Stimulated activated CD4-positive, alpha-beta T cell treated with anti-CD3 and anti-CD28 coated beads, Interleukin-1b, Interleukin-23, amount 100 ng/mL, for 4 hours (primary cell): ENCODE measurements at places on chromosomes 11 and 22.

DNA sequence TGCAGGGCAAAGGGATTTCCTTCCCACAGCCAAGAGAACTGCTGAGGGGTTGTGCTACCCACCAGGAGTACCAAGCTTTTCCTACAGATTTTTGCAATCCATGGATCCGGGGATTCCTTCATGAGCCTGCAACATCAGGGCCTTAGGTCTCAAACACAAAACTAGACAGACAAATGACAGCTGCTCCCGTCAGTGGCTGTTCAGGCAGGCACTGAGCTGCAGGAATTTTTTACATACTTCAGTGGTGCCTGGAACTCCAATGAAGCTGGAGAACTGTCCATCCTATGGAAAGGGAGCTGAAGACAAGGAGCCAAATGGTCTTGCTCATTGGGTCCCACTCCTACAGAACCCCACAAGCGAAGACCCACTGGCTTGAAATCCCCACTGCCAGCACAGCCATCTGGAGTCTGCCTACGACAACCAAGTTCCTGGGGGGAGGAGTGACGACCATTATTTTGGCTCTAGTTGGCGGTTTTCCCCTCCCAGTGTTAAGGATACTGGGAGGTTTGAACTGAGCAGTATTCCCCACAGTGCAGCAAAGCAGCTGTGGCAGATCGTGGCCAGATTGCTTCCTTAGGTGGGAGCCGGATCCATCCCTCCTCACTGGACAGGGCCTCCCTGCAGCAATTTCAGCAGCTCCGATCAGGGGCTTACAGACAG, 157.7 kb upstream of the TMEM45B start:
- DNase-seq, result no peak

- no peak for DNase-seq
These were observed 676.2 kb downstream of the BRD1 start for GRCh38 chr22:49151256-49152126.

GRCh38 chr11:133842053-133842452, 3.3 kb downstream of the SPATA19 start:
- no peak for DNase-seq

DNA sequence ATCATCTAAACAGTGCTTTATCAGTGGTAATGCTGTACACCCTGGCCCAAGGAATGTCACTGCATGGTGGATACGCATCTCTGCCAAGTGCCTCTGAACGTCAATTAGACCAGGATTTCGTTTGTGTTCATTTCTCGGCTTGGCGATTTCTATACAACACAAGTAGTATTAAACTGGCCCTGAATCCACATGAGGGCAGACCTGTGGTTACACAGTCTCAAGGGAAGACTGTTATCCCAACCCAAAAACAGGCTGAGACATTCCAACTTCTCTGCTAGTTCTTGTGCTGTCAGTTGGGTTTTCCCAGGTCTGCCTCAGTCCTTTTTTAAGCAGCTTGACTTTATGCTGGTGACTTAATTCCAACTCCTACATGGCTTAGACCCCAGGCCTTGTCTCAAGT, 58.1 kb downstream of the HIRA start:
- no peak for DNase-seq

GRCh38 chr11:122979815-122980595, 1.6 kb downstream of the BSX start:
- DNase-seq, result no peak

- DNase-seq, result no peak
These were observed 158.3 kb upstream of the SNX19 start for GRCh38 chr11:131074573-131074972.

GRCh38 chr22:39689421-39689820, 118.9 kb downstream of the CACNA1I start:
- no peak for DNase-seq

- no peak for DNase-seq
These were observed 381.3 kb downstream of the CTTN start for GRCh38 chr11:70779433-70780245.

- no peak for DNase-seq
These were observed 79.1 kb upstream of the LINC01488 start for GRCh38 chr11:69402251-69402887.

DNA sequence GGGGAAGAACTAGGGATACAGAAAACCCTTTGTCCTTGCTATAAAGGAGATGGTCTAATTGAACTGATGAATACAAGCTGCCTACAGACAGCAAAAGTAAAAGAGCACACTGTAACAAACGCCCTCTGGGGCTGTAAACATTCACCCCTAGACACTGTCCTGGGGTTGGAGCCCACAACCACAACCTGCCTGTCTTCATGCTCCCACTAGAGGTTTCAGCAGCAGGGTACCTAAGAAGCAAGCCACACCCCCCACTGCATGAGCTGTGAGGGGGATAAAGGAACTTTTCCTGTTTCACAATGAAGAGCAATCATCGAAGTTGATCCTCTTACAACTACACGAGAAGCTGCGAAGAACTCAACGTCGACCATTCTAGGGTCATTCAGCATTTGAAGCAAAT, 90.5 kb upstream of the LUZP2 start:
- no peak for DNase-seq

GRCh38 chr11:78221396-78222315, 32.9 kb downstream of the USP35 start:
- no peak for DNase-seq

DNA sequence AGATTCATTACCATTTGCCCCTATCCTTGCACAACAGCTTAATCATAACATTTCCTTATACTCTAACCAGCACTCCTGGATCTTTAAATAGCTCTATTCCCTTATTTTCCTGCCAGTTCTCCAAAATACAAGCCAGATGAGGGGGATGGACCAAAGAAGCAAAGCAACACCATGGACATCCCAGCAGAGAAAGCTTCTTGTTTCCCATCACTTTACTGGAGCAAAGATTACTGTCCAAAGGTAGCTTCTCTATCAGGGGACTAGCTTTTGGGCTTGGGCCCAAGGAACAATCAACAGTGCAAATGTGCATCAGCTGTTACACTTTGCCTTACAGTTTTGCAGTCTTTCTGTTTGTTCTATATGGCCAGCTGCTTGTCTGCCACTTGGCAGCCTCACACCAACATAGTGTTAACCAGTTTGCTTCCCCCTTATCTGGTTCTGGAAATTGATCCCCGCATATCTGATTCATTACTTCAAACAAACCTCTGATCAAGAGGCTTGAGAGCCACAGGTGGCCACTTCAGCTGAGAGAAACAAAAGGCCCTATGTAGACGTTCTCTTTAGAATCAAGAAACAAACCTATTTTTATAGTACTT, 814.3 kb downstream of the METTL15 start:
- DNase-seq, result no peak

GRCh38 chr11:48050304-48050703, 69.9 kb downstream of the PTPRJ start:
- no peak for DNase-seq

- no peak for DNase-seq
These were observed 9.5 kb downstream of the SYT7 start for GRCh38 chr11:61571337-61571736.

- no peak for DNase-seq
These were observed 176.9 kb downstream of the NAV2 start for GRCh38 chr11:19889531-19889930.

GRCh38 chr22:38953577-38954413, 3.6 kb upstream of the APOBEC3A start:
- DNase-seq, result peak; percentile 27

DNA sequence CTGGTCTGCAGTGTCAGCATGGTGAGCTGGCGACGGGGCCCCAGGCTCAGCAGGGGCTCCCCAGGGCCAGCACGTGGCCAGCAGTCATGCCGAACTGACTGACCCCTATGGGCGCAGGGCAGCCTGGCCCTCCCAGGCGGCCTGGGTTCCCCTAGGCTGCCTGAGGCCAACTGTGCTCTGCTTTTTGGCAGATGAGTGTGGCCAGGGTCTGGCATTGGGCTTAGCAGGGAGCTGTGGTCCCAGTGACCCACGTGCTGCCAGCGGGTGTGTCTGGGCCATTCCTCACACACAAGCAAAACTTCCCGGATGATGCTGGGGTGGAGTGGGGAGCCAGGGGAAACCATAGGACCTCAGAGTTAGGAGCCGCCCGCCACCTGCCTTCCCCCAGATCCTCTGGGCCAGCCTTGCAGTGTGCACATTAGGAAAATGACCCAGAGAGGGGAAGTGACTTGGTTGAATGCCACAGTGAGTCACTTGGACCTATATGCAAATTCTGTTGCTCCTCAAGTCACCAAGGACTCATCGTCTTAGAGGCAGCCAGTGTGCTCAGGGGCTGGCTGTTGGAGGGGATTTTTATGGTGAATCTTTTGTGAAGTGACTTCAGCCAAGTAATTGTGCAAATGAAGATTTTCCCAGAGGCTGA, 6.5 kb downstream of the ADORA2A start:
- DNase-seq, result no peak

DNA sequence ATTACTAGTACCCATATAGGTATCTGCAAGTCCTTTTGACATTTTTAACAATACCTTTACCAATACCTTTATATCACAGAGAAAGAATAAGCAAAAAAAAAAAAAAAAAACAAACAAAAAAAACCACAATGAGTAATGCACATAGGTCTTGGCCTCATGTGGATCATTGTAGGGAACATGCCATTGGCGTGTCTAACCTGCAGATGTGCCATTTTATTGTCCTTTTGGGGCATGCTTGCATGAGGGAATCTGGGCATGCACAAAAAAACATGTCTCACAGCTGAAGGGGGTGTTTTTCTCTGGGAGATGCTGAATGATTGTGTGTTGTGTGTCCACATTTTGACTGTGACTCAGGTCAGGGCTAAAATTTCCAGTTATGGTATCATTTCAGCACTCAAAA, 361.6 kb downstream of the GUCY1A2 start:
- no peak for DNase-seq

GRCh38 chr22:49531368-49531791, 296.3 kb downstream of the BRD1 start:
- DNase-seq, result no peak

DNA sequence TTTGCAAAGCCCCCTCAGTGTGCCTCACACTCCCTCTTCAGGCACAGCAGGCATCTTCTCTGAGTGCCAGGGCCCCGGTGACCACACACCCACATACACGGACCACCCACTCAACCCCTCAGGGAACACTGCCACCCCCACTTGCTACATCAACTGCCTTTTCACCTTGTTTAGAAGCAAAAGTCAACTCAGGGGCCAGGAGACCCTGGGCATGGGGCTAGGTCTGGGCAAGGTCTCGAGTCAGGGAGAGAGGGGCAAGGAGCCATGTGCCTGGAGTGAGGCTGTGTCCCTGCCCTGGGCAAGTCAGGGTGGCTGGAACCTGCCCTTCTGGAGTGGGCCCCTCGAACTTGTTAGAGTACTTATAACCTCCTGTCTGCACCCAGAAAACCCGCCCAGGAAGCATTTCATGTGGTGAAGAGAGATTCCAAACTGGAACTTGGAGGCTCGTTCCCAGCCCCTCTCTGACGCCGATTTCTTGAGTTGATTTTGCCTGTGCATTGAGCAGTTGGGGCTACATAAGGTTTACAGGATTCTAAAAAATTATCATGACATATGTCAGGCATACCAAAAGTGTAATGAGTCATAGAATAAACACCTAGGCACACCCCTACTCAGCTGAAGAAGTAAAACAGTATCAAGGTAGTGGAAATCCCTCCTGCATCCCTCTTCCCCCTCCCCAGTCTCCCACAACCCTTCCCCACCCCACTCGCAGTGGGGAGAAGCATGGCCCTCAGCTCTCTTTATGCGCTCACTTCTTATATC, 74.3 kb downstream of the MYEOV start:
- no peak for DNase-seq

GRCh38 chr11:61603667-61604066, 22.8 kb upstream of the SYT7 start:
- DNase-seq, result no peak

GRCh38 chr11:64089027-64089360, 53.3 kb downstream of the FLRT1 start:
- no peak for DNase-seq

GRCh38 chr11:106691807-106692365, 326.4 kb downstream of the GUCY1A2 start:
- DNase-seq, result no peak

- no peak for DNase-seq
These were observed 14.1 kb upstream of the WNT7B start for GRCh38 chr22:45991098-45991497.

DNA sequence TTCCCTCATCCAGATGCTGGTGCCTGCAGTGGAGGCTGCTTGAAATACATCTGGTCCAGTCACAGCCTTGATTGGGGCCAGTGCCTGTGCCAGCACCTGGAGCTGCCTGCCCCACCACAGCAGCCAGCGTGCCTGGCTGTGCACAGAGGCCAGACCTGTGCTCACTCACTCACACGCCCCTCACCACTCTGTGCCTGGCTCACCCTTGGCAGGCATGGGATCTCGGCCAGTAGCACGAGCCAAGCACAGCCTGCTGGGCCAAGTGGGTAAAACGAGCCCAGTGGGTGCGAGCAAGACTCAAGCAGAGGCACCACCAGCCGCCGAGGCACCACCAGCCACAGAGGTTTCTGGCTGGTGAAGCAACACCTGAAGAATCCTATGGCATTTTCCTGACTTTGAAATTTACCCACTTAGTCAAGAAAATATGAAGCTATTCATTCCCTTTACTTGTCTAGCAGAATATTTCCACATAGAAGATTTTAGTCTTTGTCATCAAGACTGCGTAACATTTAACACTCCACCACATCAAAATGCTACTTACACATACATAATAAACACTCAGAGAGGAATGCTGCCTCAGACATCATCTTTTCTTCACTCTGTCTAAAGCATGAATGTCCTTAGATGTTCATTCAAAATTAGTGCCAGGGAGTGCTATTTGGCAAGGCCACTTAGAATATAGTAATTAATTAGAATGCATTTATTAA, 424.3 kb upstream of the FAT3 start:
- DNase-seq, result no peak

GRCh38 chr11:32847511-32847910, 17.8 kb downstream of the PRRG4 start:
- DNase-seq, result no peak

GRCh38 chr11:6353367-6353987, 33.2 kb upstream of the CAVIN3 start:
- DNase-seq, result peak; percentile 30

DNA sequence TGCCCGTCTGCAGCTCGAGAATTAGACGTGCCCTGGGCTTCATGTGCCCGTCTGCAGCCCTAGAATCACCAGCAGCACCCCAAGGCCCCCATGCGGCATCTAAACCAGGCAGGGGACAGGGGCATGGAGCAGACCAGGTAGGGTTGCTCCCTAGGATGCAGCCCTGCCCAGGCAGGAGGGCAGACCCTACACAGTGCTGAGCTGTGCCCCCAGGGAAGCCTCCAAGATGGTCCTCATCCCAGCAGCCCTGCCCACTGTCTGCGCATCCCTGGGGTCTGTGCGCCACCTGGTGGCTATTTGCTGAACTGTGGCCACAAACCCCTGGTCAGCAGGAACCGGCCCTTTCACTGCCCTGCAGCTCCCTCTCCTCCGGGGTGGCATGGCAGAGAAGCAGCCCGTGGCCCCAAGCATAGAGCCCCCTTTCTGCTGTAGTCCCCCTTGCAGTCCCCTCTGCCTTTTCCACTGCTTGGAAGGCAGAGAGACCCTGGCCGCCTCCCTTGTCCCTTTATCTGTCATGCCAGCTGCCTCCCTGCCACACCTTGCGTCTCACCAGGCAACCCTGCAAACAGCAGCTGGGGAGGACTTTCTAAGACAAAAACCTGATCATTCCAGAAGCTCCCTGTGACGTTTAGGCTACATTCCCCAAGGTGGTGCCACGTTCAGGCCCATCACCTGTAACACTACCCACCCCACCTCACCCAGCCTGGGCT, 86.6 kb downstream of the KCNQ1 start:
- DNase-seq, result peak; percentile 58
